ENCODE measurements at places on chromosomes 2 and 18.

GRCh38 chr18:32907311-32907585 is 134.4 kb upstream of the KLHL14 start:
- no peak for DNase-seq

DNA sequence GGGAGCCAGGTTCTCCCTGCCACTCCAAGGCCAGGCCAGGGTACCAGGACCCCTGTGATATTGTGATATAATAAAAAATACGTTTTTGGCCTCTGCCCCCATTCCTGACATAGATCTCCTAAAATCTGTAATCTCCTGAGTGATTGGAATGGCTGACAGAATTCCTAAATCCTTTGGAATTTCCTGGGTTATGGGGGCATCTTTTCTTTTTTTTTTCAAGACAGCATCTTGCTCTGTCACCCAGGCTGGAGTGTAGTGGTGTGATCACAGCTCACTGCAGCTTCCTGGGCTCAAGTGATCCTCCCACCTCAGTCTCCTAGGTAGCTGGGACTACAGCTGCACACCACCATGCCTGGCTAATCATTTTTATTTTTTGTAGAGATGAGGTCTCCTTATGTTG is 26.2 kb upstream of the TUBB6 start:
- no peak for DNase-seq

DNA sequence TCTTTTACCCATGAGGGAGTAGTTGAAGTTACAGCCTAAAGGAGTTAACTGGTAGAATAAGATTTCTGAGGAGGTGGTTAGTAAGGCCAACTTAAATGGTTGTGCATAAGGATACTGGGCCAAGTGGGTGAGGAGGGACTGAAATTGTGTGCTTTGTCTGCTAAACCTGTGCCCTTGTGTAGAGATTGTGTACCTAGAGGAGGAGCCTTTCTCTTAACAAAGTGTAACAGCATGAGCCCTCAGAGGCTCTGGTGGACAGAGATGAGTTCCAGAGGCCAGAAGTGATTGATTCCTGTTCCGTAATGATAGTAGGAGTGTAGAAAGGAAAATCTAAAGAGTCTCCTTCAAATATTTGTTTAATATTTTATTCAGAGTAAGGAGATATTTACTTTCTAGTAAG is 42.9 kb downstream of the OTX1 start:
- no peak for DNase-seq

- DNase-seq: peak; percentile 64
Measured at GRCh38 chr2:19409046-19409445, 50.6 kb upstream of the OSR1 start.

DNA sequence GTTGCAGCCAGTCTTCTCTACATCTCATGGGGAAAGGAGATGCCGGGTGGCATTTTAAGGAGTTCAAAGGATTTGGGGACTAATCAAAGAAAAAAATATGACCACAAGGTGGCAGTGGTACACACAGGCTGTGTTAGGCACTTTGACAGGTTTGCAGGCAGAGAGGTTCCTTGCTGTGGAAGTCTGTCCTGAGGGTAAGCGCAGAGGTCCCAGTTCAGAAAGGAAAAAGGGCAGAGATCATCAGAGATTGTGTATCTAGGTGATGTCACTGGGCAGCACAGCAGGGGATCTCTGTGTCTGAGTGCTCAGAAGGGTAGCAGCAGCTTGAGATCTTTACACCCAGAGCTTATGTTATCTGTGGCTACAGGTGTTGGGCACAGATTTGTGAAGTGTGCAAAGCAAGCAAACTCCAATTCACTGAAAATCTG is 231.4 kb downstream of the LRRTM1 start:
- peak; percentile 30 for DNase-seq

DNA sequence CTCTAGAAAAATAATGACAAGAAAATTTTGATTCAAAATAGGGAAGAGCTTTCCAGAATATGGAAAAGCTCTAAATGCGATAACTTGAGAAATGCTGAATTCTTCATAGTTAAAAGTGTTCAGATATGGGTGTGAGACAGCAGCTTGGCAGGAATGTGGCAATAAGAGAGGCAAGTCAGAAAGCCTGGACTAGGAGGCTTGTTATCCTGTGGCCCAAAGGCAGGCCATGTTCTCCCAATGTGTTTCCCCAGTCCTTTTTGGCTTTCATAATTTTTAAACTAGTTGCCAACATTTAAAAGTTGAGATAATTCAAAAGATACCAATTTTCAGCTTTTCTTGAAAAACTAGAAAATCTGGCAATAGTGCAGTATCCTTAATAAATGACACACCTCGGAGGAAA is 366.3 kb upstream of the FANCL start:
- no peak for DNase-seq

- no peak for DNase-seq
Measured at GRCh38 chr2:121330921-121331320, 45.9 kb upstream of the TFCP2L1 start.

DNA sequence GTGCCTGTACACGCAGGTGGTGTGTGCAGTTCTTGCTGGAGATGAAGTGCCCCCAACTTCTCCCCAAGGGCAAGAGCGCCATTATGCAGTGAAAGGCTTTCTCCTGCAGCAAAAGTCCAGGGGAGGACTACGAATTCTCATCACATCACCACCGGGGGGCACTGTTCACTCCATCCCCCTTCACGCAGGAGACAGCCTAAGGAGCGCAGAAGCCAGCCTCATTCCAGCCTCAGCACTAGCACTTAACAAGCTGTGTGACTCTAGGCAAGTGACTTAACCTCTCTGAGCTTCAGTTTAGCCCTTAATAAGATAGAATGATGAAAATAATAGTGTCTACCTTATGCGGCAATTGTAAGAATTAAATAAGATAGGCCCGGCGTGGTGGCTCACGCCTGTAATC is 32.3 kb downstream of the DNMT3A start:
- no peak for DNase-seq

All from foreskin melanocyte (primary cell).